ENCODE measurements at places on chromosomes 6 and 20.

GRCh38 chr6:156933201-156934068, 156.3 kb downstream of the ARID1B start:
- no peak for DNase-seq

DNA sequence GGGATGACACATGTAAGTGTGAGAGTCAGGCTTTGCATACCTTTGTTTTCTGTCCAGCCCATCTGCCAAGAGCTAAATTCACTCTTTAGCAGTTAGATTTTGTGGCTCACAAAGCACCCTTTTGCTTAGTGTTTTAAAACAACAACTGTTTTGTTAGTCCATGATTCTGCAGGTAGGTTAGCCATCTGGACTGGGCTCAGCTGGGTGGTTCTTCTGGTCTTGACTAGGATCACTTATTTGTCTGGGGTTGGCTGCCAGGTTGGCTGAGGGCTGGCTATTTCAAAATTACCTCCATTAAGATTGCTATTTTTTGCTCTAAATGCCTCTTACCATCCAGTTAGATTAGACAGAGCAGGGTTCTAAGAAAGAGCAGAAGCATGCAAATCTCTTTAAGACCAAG, 489.3 kb downstream of the BTBD3 start:
- DNase-seq = no peak

GRCh38 chr20:1887321-1887720, 7.9 kb upstream of the SIRPA start:
- DNase-seq = no peak

GRCh38 chr20:7765221-7765620, 175.0 kb downstream of the HAO1 start:
- DNase-seq = no peak

GRCh38 chr6:3773678-3774298, 22.3 kb upstream of the PXDC1 start:
- DNase-seq = no peak

DNA sequence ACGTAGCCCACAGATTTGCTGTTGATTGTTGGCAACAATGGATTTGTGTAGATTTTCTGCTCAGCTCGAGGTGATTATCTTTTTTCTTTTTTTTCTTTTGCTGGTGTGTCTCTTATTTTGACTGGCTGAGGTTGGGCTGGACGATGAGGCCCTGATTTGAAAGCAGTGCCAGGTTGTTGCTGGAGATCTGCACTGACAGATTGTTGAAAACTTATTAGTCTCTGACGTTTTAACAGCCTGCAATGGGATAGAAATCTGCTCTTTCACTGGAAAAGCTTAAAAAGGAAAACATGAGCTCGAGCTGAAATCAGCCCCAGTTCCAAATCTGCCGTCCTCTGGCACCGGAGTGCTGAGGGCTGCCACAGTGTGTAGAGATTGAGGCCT, 87.7 kb downstream of the PDE7B start:
- no peak for DNase-seq

DNA sequence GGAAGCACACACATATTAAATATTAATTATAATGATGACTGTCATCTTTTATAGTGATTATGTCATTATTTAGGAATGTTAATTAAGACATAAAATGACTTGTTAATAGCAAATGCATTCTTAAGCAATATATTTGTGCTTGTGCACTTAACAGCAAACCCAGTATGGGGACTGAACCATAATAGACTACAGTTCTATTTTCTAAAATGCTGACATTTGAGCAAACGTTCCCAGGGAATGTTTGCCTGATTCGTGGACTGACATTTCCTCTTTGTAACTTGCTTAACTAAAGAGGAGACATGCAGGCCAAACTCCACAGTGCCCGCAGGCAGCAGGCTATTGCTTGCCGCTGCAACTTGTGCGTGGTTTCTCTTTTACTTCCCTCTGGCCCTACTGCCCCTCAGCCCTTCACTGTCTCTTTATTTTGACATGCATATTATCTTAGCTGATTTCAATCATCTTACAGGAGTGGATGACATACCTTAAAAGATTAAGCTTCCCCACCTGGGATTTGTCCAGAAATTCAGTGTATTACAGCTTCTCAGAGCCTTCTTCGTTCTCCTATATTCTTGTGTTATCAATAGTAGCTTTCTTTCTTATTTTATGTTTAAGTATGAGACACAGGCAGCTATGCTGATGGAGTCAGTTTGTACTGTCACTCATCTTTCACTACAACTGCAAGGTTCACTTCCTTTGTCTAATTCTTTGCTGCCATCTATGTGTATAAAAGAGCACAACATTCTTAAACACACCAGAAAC, 141.5 kb downstream of the GMDS start:
- DNase-seq = no peak
